Mesenchymal stem cell (in vitro differentiated cells and primary cell): ENCODE measurements at places on chromosomes 5 and 9.

GRCh38 chr9:97543561-97543960, 42.1 kb downstream of the TMOD1 start:
- no peak for DNase-seq

DNA sequence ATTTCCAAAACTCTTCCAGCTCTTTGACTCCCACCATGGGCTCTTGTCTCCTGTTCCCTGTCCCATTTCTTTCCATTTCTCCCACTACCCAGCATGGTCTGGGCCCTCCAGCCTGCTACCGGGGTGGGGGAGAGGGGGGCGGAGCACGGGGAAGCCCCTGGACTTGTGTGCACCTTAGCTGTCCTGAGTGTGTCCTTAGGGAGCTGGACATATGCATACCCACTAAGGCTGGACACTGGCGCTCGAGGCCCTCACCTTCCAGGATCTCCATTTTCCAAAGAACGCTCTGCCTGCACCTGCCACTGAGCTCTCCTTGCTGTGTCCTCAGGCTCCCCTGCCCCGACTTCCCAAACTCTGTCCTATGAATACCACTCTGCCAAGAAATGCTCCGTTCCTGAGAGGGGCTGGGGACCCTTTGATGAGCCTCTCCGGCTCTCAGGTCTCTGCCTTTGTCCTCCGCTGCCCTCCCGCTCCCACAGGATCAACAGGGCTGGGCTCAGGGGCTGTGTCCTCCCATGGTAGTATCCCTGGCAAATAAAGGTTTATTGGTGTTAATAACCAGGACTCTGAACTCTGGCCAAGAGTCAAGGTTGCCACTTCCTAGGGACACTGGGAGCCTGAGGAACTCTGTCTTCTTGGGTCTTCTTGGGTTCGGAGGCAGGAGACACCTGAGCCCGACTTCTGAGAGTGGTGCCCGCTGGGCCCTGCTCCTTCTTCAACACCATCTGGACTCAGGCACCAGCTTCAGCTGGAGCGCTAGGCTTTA, 831 bp upstream of the SHROOM1 start:
- DNase-seq: no peak

DNA sequence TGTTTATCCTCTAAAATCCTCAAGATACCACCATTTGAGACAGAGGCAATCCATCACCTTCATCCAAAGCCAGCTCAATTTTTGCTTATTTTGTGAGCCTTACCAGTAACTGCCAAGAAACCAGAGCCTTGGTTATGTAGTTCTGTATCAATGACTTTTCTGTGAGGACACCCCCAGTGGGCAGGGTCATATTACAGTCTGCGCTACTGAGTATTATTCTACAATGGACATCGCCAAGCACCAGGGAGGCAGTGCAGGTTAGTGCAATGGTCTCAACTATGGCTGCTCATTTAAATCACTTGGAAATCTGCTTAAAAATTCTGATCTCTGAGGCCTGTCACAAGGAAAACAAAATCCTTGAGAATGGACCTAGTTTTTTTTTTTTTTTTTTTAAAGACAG, 90.5 kb upstream of the NIPAL4 start:
- no peak for DNase-seq

GRCh38 chr5:34666392-34667080, 10.4 kb downstream of the RAI14 start:
- DNase-seq: no peak

DNA sequence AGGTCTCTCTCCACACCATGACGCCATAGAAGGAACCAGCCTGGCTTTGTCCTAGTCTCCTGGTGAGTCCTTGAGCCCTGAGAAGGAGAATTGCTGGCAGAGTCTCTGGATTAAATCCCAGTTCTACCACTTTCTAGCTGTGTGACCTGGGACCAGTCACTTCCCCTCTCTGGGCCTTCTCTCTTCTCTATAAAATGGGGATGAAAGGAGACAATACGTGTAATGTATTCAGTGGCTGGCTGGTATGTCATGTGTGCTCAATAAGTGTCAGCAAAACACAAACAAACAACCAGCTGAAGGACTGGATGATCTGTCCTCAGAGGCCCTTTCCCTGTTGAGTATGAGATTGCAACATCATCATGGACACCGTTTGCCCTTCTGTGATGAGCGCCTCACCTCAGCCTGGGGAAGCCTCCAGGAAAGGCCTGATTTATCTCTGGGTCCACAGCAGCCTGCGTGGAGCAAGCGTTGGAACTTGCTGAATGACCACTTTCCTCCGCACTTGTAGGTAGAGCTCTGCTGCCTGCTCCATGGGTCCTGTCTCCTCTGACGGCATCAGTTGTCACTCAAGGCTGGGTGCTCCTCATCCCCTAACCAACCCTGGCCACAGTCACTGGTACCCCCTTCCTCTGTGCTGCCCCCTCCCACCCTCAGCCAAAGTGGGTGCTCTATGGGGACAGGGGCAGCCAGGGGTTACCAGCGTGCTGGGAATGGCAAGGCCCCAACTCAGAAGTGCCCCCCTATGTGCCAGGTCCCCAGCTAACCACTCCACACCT, 3.6 kb upstream of the NR5A1 start:
- DNase-seq: peak; percentile 76

- DNase-seq: no peak
Observed at GRCh38 chr5:169202969-169203368, 98.0 kb downstream of the SLIT3 start.

DNA sequence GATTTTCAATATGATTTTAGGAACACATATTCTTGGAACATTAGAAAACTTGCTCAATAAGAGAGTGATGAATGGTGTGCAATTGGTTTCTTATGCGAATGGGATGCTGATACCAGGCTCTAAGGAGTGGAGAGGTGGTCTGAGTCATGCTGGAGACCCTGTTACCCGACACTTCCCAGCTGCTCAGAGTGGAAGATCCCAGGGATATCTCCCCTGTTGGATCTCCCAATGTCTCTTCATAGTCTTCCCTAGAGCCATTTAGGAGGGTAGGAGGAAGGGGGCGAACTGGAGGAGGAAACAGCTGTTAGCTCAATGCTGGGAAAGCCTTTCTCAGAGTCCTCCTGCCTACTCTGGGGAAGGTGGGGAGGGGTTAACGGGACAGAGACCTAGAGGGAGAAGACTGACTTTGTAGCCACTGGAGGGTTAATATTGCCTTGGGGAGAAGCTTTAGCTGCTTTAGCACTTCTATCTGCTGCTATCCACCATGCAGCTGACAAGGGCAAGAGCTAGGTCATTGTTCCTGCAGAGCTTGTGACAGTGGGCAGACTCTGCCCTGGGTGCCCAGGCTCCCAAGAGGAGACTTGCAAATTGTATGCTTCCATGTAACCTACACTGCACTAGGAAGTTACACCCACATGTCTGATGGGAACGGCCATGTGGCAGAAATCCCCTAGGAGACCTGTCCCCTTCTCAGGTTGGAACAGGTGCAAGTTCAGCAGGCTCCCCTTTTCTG, 301.0 kb downstream of the GADD45G start:
- DNase-seq: no peak

DNA sequence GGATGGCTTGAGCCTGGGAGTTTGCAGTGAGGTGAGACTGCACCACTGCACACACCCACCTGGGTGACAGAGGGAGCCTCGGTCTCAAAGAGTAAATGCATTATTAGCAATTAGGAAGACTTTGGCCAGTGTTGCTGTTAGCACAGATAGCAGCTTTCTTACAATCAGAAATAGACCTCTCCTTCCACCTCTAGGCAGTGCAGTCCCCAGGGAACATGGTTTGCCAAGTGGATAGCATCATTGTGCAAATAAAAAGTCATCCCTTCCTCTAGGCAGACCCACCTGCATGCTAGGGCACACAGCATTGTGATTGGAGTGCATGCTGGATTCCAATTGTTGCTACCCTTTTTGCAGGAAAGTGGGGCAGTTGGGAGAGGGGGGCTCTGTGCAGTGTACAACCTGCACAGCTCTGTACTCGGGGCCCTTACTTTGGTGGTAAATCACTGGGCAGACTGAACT, 77.9 kb upstream of the KLF9 start:
- DNase-seq: no peak

- no peak for DNase-seq
Observed at GRCh38 chr9:122372856-122373845, 2.3 kb downstream of the PTGS1 start.

GRCh38 chr5:102796498-102796897, 41.4 kb downstream of the PAM start:
- DNase-seq: no peak

GRCh38 chr5:55173687-55174230, 782 bp upstream of the CDC20B start:
- no peak for DNase-seq

- peak; percentile 24 for DNase-seq
Observed at GRCh38 chr5:170611449-170612090, 107.8 kb downstream of the KCNIP1 start.

DNA sequence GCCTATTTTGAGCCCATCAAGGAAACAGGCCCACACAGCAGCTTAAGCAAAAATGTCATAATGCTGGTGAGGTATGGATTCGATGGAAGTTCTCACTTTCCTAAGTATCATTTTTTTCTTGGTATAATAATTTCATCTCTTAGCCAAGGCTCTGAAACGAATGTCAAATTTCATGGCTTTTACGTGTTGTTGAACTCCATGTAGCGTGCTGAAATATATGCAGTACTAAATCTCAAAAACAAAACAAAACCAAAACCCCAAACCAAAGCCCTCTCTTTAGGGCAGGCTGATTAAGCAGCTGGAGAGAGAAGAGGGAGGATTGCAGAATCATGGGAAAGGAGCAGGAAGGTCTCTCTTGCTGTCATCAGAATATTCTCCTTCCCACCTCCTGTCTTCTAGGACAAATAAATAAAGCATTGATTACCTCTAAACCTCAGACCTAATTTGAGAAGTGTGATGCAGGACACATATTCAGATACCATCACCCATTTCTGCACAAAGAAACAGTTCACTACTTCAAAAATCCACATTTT, 58.3 kb downstream of the TMEM174 start:
- DNase-seq: no peak

GRCh38 chr5:62143268-62144229, 162.5 kb upstream of the KIF2A start:
- peak; percentile 40 for DNase-seq

- no peak for DNase-seq
Observed at GRCh38 chr5:32089146-32090000, 84.7 kb downstream of the GOLPH3 start.

DNA sequence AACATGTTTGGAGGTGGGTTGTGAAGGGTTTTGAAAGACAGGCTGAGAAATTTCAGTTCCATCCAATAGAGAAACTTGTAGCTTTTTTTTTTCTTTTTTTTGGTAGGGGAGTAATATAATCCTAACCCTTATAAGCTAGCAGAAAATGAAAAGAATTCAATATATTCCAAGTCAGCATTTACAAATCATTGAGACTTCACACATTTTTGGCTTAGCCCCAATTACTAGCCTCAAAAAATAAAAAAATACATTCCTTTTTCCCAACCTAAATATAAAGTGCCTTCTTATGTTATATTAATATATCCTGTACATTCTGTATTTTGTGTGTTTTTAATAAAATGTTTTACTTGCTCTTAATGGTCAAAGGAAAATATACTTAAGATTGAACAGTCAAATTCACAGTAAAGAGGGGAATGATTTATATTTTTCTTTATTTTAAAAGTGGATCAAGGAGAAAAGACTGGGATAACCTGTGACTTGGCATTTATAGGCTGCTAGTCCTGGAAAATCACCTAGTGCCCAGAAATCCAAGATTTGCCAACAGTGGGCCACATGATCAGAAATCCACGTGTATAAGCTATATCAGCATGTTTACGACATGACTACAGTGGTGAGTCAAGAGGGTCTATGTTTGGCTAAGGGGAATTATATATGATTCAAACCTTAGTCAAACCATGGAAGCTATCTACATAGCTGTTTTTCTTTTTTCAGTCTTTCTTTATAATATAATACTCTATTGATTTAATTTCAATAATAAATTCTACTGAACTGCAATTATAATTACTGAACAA, 14.5 kb downstream of the HACD4 start:
- DNase-seq: peak; percentile 46

- no peak for DNase-seq
Observed at GRCh38 chr5:106818552-106818951, 852.2 kb downstream of the EFNA5 start.

GRCh38 chr9:19379697-19380046, 364 bp downstream of the RPS6 start:
- DNase-seq: no peak

GRCh38 chr9:16681652-16681987, 188.8 kb downstream of the BNC2 start:
- no peak for DNase-seq

DNA sequence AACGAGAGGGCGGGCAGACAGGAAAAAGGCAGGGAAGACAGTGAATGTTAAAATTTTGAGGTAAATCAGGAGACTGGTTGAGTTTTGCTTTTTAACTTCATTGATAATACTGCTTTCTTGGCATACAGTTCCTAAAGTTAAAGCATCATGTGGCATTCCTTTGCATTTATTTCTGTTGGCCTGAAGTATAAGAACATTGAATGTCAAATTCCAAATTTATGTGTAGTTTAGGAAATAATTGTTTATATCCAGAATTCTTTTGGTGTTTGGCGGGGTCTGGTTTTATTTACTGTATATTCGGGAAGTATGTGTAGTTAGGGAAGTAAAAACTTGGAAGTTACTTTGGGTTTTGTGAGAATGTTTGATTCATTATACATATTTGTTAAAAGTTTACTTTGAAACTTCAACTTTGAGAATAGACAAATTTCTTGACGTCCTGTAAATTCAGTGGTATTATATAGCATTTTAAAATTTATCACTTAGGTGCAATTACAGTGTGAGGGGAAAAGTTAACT, 83.2 kb downstream of the PTPDC1 start:
- no peak for DNase-seq

DNA sequence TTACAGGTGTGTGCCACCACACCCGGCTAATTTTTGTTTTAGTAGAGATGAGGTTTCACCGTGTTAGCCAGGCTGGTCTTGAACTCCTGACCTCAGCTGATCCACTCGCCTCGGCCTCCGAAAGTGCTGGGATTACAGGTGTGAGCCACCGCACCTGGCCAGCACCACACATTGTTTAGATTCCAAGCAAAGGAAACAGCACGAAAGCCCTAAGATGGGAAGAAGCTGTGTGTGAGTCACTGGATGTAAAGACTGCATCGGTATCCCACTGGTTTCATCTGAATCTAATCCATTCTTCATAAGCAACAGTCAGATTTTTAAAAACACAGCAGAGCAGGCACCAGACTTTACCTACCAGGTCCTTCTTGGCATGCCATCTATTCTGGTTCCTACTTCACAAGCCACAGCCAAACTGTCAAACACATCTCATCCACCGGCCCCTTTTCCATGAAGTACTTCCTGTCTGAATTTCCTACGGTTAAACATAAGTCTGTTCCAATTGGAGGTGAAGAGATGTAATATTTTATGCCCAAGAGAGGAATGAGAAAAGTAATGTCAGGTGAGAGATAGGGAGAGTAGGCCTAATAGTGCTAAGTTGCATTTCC, 17.4 kb downstream of the UBTD2 start:
- DNase-seq: no peak

- no peak for DNase-seq
Observed at GRCh38 chr9:78304357-78304756, 7.4 kb downstream of the PSAT1 start.
